Pulmonary artery endothelial cell (primary cell): ENCODE measurements at places on chromosomes 3 and 15.
A peak's percentile ranks its signal among the peaks of the same experiment; 100 is the strongest.

GRCh38 chr3:1179146-1179545 lies 86.3 kb downstream of the CNTN6 start:
- no peak for DNase-seq

- no peak for DNase-seq
These were observed 9.6 kb downstream of the KIF7 start for GRCh38 chr15:89645680-89646079.

- DNase-seq = no peak
These were observed 48.5 kb upstream of the RAB6B start for GRCh38 chr3:133944181-133944580.

DNA sequence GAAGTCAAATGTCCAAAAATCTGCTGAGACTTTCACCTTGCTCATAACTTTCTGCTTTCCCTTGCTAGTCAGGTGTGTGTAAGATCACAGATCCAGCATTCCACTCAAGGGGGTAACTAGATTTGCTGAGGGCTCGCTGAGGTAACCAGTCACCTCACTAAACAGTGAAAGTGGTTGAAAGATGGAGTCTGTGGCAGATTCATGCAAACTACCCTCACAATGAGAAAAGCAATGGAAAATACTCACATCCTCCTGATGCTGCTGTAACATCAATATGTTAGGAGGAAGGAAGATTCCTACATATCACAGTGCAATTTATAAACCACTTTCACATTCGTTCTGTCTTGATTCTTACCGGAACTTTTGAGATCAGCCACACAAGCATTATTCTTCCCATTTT lies 174.3 kb upstream of the BCL6 start:
- no peak for DNase-seq

DNA sequence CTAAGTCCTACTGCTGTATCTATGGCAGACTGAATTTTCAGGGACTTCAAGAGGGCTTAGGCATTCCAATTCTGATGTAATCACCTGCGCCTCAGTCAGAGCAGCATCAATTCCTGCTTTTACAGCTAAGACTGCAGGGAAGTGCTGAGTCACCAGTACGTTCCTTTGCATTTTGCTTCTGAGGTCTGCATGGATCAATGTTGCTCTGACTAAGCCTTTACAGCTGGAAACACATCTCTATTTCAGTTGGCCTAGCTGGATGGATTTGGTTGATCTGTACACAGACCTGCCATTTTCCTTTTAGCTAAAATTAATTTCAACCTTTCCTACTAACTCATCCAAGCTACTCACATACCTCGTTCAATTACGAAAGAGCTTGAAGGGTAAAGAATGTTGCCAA lies 51.3 kb downstream of the ETV5 start:
- no peak for DNase-seq

DNA sequence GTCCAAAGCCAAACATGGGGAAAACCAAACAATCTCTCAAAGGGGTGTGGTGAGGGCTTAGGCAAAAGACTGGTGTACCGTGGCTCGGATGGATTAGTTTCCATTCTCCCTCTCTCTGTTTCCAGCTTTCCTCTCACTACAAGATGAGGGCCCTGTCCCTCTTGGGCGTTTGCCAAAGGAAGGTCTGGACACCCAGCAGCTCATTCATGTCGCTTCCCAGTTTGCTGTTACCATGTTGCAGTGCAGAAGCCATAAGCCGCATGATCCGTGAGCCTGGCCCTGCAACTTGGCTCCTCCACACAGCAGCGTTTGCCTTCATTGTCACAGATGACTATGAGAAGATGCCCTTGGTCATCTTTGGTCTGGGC lies 92.2 kb downstream of the APBA2 start:
- DNase-seq = no peak

GRCh38 chr3:7760718-7761117 lies 740.9 kb upstream of the LMCD1 start:
- no peak for DNase-seq

GRCh38 chr15:45637552-45638033 lies 2.8 kb downstream of the SQOR start:
- DNase-seq = peak; percentile 71

DNA sequence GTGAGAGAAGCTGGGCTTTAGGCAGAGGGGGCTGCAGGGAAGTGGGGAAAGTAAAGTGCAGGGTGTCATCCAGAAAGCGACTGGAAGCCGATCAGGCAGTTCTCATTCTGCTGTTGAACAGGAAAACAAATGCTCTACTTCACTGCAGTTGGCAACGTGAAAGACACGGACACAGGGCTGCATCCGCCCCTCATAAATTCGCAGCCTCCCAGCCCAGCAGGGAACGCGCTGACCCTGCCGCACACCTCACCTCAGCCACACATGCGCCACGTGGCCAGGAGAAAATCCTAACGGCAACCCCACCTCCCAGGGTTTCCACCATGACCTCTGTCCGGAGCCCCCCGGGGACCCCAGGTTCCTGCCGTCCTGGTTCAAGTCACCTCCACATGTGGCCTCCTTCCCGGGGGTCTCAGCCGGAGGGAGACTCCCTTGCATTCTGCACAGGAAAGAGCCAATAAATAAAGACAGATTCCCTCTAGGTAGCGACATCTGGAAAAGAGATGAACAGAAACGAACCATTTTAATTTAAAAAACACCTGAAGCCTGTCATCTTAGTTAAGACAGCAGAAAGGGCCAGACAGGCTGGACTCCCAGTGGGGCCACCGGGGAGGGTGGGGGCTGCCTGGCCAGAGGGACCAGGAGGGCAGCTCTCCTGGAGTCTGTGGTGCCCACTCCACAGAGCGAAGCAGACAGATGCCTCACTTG lies 118.7 kb downstream of the TMEM266 start:
- no peak for DNase-seq

GRCh38 chr3:105866656-105867653 lies 1.9 kb downstream of the CBLB start:
- DNase-seq = no peak

- no peak for DNase-seq
These were observed 173.5 kb downstream of the ATP10A start for GRCh38 chr15:25689592-25689991.

DNA sequence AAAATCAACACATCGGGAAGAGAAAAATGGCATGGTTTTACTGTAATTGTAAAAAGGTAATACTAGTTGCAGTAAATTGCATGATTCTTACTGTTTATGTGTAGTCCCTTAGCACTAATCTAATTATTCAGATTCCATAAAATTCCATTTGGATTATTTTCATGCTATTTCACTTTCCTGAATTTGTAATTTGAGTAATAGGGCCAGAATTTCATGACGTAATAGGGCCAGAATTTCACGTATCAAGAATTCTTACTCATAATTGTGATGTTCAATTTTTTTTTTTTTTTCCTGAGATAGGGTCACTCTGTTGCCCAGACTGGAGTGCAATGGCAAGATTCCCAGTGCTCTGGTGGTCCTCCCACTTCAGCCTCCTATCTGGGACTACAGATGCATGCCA lies 2.9 kb upstream of the U2SURP start:
- DNase-seq = no peak

DNA sequence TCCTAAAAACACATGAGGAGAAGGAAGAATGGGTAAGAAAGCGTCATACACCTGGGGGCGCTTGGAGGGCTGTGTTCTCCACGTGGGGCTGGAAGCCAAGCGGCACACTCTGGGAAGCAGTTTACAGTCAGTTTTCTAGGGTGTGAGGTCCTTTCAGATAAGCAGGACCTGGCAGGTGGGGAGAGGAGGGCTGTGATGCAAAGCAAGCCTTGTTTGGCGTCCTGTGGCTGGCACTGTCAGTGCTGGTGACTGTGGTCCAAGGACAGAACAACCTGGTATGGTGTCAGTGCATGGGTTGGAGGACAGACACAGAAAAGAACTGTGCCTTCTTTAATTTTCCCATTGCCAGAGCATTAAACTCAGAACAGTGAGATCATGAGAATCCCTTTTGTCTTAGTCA lies 260.7 kb upstream of the NR2E3 start:
- DNase-seq = no peak

GRCh38 chr3:38067508-38068233 lies 28.7 kb downstream of the DLEC1 start:
- DNase-seq = no peak

GRCh38 chr15:92391640-92392039 lies 2.0 kb upstream of the ST8SIA2 start:
- DNase-seq = no peak

GRCh38 chr15:88178631-88179030 lies 77.9 kb downstream of the NTRK3 start:
- DNase-seq = no peak

GRCh38 chr3:127034195-127034989 lies 51.5 kb downstream of the PLXNA1 start:
- no peak for DNase-seq

- DNase-seq = no peak
These were observed 41.3 kb downstream of the MYRIP start for GRCh38 chr3:39850716-39851032.

DNA sequence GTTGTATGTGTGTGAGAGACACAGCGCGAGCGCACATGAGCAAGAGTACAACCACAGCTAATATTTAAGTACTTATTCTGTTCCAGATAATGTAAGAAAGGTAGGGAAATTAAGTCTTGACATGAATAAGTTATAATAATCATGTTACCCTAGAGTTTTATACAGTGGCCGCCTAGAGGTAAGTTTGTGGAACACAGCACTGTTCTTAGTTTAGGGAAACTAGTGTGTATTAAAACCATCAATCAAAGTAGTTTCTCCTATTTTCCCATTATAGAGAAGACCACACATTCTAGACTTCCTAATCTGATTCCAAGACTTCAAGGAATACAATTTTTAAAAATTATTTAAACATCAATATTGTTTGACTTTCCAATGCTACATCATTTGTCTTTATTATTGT lies 9.5 kb downstream of the ALDH1A2 start:
- DNase-seq = no peak

DNA sequence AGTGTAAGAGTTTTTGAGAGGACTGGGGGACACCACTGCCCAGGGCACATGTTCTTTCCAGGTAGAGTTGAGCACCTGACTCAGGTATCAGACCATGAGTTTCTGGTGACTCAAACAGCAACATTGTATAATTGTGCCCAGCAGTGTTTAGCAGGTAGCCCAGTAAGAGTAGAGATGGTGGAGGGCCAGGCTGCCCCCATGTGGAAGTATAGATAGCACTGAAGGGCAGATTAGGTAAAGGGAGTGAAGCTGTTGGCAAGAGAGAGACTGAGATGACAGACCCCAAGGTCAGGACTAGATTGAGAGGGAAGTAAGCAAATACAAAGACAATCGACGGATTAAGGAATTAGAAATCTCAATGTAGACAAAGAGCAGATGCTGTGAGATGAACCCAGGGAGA lies 74.6 kb downstream of the TRIM42 start:
- DNase-seq = no peak

- DNase-seq = no peak
These were observed 15.5 kb upstream of the ANXA2 start for GRCh38 chr15:60413231-60413824.
